Substantia nigra (tissue), 51 donors: ENCODE measurements at places on chromosomes 2 and 18.
A peak's percentile ranks its signal among the peaks of the same experiment; 100 is the strongest.

- peak; percentile 39 for DNase-seq
Observed at GRCh38 chr18:2656237-2656980, 883 bp downstream of the SMCHD1 start.

GRCh38 chr2:38600242-38600891 lies 2.4 kb downstream of the HNRNPLL start:
- DNase-seq: no peak

DNA sequence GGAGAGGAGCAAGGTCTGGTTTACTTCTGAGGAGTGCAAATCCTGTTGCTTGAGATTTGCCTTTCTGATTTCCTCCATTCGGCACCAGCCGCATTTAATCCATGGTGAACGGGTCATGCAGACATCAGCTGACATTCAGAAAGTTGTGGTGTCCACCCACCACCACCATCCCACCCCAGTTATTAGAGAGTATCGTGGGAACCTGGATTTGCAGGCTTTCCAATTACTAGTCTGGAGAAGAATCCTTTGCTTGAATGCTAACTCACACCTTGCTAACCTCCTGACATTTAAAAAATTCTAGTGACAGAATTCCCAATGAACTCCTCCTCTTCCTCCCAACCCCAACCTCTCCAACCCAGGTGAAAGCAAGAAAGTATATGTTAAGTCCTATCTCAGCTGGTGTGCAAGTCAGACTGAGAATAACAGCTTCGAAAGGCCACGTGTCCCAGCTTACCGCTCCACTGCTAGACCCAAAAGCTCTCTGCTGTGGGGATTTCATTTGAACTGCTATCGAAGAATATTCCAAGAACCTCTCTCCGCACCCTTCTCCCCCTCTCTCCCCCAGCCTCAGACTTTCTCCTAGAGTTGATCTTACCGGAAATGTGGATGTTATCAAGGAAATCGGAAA lies 17.7 kb downstream of the BCL11A start:
- DNase-seq: no peak

- no peak for DNase-seq
Observed at GRCh38 chr2:190446750-190447516, 38.8 kb downstream of the MFSD6 start.

- DNase-seq: no peak
Observed at GRCh38 chr2:17540813-17541530, 476 bp downstream of the VSNL1 start.

GRCh38 chr2:103004426-103004942 lies 242.7 kb downstream of the TMEM182 start:
- DNase-seq: no peak

DNA sequence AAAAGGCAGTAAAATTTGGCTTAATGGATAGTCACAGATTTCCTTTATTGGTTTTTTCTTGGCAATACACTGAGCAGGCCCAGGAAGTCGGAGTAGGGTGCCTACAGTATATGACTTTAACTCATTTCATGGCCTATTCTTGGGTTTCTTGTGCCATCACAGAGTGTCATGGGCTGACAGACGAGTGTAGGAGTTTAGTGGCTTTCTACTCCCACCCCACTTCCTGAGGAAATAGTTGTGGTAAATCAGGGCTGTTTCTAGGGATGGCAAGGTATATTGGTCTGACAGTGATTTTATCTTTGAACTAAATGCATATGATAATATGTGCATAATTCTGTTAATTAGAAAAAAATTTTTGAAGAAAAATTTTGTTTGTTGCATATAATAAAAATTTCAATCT lies 100.1 kb downstream of the PLCL1 start:
- no peak for DNase-seq

DNA sequence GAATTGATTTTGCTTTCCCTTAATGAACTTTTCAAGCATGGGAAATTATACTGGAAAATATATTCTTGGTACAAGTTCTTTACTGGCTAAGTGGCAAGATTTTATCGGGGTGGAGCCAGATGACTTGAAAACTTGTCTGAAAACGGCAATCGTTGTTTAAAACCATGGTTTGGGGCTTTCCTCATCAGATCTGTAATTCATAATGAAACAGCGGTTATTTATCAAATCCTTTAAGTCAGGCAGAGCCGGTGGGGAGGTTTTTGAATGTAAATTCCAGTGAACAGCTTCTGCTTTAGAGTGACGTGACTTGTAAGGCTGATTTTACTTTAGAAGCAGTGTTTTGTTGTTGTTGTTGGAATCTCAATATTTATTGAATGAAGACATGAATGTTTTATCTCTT lies 2.6 kb downstream of the SEC11C start:
- DNase-seq: no peak

DNA sequence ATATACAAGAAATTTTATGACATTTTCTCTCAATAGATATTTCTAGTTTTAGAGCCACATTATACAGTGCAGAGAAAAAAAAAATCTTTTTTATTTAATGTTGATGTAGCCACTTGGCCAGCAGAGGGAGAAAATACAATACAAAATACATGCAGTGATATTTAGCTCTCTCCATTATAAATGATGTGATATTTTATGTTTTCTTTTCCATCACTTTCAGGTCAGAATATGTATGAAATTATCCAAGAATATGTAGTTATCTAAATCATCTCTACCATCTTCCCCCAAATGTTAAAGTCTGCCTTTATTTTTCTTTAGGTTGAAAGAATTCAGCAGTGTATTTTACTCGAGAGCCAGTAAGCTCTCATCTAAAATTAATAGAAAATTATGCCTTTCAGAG lies 533.6 kb upstream of the FSHR start:
- no peak for DNase-seq

DNA sequence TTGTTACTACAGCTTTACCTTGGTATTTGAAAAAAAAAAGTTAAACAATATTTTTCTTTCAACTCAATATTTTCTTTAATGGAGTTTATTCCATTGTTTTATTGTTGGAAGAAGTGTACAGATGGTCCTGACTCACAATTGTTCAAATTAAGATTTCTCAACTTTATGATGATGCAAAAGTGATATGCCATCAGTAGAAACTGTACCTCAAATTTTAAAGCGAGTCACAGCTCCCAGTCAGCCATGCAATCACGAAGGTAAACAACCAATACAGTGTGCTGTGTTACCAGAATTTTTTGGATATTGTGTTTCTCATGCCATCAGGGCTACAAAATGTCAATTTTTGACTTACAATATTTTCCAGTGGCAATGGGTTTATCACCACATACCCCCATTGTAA lies 54.0 kb upstream of the COL5A2 start:
- no peak for DNase-seq

DNA sequence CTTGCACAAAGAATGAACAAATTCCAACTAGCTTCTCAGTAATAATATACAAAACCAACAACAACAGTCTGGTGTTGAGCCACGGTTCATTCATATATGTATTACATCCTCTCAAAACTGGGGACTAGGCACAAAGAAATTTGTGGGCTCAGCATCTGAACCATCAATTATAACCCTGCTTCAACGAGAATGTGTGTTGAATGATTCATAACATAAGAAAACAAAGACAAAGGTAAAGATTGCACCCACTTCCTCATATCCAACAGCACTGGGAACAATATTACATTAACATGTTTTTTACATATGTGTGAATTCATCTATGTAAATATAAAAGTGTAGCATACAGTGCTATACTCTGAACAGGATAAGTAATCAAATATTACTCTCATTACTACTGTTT lies 144.8 kb downstream of the CDH2 start:
- DNase-seq: no peak

GRCh38 chr18:69402533-69402989 lies 1.9 kb downstream of the DOK6 start:
- DNase-seq: no peak

DNA sequence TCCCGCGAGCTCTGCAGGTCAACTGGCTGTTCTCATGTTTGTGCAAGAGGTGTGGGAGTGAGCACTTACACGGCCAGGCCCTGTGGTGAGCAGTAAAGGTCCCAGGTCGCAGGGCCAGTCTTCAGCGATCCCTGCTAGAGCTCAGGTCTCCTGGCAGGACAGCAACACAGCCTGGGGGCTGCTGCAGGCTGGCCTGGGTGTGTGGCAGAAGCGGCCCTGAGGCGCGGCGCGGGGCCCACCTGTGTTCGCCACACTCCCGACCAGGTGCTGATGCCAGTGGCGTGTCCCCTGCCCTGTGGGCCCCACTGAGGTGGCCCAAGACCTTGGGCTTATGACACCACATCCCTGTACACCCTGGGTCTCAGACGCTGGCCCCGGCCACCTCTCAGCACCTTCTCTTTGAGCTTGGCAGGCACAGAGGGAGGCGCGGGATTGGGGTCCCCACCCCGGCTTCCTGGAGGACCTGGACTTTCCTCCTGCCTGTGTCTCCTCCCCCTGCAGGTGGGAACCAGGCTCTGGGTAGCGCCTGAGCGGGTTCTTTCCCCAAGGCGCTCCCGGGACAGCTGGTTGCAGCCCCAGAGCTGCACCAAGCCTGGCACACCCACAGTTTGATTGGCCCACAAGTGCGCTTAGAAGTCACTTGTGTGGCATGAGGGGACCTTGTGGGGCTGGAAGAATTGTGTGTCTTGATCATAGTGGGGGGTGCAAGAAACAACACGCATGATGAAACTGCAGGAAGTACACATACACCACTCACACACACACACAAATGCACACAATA lies 59.2 kb downstream of the TWIST2 start:
- DNase-seq: no peak

DNA sequence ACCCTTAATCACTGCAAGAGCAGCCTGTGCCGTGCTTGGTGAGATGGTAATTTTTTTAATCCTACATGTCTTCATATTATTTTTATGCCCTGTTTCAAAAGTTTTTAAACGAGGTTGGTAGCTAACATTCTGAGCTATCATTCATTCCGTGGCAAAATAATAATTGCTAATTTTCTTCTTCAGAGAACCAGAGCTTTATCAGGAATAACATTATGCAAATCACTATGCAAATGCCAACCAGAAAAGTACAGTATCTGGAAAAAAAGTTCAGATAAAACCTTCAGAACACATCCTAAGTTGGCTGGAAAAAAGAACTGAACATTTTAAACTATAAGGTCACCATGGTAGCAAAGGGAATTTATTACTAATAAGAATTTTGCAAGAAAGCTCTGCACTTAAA lies 165.1 kb upstream of the NABP1 start:
- no peak for DNase-seq

DNA sequence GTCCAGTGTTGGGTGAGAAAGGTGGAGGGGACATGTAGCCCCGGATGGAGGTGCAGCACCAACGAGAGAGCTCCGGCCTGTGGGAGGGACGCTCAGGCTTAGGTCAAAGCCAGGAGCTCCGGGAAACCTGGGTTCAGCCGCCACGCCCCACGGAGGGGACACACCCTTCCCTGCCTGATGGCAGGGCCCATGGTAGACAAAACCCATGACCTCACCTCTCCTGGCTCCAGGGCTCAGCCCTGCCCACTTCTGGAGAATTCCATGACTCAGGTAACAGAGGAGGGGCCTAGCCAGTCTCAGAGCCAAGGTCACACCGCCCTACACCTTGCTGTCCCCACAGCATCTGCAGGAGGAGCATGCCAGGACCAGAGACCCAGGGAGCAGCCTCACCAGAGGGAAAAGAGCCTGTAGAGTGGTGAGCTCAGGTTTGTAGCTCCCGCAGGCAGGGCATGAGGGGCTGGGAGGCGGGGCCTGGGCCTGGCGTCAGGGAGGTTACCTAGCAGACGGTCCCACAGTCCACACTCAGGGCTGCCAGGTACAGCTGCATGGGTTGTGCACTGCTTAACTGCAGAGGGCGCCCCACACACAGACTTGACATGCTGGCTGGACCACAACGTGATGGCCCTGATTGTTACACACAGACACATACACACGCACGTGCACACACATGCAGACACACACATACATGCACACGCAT lies 70.8 kb upstream of the SMAD7 start:
- DNase-seq: no peak

- DNase-seq: no peak
Observed at GRCh38 chr2:138078153-138078552, 113.9 kb downstream of the HNMT start.

- no peak for DNase-seq
Observed at GRCh38 chr2:224110811-224111210, 71.7 kb upstream of the SERPINE2 start.

DNA sequence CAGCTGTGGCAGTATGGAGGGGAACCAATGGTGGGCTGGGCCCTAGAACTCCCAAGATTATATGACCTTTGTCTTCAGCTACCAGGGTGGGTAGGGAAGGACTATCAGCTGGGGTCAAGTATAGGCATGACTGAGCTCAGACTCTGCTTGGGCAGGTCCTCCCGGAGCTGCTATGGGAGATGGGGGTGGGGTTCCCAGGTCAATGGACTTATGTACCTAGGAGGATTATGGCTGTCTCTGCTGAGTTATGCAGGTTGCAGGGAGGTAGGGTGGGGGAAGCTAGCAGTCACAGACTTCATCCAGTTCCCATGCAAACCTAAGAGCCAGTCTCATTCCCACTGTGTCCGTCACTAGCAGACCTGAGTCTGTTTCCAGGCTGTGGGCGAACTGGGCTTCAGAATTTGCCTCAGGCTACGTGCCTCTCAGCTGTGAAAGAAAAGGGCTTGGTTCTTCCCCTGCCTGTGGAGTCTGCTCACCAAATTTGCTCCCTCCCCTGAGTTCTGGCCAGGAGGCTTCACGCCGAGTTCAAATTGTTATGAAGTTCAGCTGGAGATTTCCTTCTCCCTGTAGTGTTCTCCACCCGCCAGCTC lies 985.8 kb upstream of the NRXN1 start:
- no peak for DNase-seq

GRCh38 chr2:88190808-88191721 lies 20.9 kb downstream of the THNSL2 start:
- DNase-seq: peak; percentile 8

GRCh38 chr2:214737188-214737587 lies 72.3 kb downstream of the BARD1 start:
- DNase-seq: no peak

DNA sequence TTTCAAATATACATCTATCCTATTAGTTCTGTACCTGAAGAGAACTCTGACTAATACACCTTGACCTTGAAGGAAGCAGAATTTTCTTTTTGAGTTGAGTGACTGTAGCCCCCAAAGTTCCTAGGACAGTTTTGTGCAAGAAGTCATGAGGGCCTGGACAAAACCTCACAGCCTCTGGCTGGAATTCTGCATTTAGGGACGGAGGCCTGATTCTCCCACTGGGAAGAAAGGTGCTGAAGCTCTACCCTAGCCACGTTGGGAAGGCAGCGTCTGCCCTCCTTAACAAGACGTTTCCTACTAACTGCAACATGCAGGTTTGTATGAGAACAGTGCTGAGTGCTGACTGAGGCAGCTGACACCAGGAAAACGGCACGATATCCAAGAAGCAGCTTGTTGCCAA lies 74.4 kb upstream of the ZCCHC2 start:
- DNase-seq: no peak

DNA sequence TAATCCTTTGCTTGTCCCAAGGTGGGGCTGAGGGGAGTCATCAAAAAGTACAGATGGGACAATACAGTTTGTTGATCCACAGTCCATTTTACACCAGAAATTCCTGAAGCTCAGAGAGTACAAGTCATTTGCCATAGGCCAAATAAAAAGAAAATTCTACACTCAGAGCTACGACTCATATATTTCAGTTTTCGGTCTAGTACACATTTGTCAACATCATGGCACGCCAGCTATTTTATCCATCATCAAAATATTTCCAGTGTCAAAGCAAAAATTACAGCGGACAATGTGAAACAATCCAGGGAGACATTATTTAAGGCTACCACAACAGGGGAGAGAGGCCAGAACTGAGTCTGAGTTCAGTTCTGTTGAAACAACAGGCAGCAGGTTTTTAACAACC lies 587.5 kb upstream of the DSEL start:
- DNase-seq: no peak

GRCh38 chr2:160426604-160427003 lies 67.0 kb downstream of the RBMS1 start:
- DNase-seq: no peak

- no peak for DNase-seq
Observed at GRCh38 chr2:28457237-28457636, 38.6 kb upstream of the PLB1 start.

- no peak for DNase-seq
Observed at GRCh38 chr2:121254748-121255147, 30.3 kb downstream of the TFCP2L1 start.
